ENCODE measurements at places on chromosomes 6 and 20.

- no peak for DNase-seq
These were observed 243.8 kb downstream of the LRFN2 start for GRCh38 chr6:40343318-40343876.

GRCh38 chr6:112806163-112806865, 459.2 kb downstream of the RFPL4B start:
- DNase-seq = no peak

DNA sequence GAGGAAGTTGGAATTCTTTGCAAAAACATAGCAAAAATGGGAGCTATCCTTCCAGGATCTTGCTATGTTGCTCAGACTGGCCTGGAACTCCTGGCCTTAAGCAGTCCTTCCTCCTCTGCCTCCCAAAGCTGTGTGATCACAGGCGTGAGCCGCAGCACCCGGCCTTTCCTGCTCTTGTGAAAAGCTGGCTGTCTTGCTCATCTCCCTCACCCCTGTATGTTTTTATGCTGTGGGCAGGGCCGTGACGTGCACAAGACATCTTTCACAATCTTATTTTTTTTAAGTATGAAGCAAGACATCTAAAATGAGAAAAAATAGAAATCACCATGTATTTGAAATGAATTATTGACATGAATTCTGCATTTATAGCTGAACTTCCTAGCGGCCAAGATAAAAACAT, 110.4 kb downstream of the SAMD5 start:
- no peak for DNase-seq

- no peak for DNase-seq
These were observed 89.3 kb downstream of the ASXL1 start for GRCh38 chr20:32447136-32448027.

DNA sequence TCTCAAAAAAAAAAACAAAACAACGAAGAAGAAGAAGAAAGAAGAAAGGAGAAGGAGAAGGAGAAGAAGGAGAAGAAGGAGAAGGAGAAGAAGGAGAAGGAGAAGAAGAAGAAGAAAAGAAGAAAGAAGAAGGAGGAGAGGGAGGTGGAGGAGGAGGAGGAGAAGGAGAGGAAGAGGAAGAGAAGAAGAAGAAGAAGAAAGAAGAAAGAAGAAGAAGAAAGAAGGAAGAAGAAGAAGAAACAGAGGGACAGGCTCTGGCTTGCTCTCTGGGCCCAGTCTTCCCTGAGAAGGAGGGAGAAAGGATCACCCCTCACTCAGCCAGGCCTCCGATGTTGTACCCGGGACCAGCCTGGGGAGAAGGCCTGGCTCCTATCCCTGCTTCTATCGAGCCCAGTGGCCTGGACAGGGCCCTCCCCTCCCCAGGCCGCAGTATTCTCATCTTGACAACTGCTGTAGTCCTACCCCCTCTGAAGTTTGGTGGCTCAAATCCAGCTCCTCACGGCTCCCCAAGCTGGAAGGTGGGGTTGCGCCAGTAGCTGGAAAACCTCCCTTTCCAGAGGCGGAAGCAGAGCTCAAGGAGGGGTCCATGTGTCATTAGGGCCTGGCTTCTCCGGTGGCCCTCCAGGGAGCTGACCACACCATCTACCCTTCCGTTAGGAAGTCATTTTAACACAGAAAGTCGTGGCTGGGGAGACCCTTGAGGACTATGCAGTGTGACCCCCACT, 18.9 kb downstream of the C6orf132 start:
- DNase-seq = no peak

GRCh38 chr6:148611213-148611612, 135.6 kb upstream of the UST start:
- no peak for DNase-seq

GRCh38 chr20:59453759-59454560, 150.4 kb upstream of the PHACTR3 start:
- no peak for DNase-seq

- no peak for DNase-seq
These were observed 27.4 kb downstream of the STXBP5 start for GRCh38 chr6:147231589-147231988.

DNA sequence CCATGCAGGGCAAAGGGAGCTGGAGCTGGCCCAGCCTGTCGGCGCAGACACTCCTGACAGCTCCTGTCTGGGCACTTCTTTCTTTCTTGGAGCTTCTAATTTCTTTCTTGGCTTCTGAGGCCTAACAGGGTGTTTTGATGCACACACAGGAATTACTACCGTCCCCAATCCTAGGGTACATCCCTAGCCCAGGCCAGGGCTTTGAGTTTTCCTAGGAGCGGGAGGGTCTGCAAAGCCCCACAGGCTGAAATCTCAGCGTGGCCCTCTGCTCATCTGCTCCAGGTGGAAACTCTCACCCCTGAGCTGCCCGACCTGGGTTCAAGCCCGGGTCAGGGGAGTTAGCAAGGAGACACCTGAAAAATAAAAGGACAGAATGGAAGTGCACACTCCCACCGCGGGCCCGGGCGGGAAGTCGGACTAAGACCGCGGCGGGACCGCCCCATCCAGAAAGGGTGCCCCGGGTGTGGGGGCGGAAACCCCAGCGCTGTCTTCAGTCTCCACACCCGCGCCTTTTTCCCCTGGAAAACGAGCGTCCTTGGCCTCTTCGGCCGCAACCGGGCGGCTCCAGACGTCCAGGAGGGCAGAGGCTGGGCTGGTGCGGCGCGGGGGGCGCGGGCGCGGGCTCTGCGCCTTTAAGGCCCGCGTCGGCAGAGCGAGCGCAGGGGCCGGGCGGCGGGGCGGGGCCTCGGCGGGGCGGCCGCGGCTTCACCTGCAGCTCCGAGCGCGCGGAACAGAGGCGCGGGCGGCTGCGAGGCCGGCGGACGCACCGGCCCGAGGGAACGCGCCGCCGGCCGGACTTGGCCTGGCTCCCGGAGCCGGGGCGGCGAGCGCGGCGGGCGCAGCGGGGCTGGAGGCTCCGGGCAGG, at the start of gene CDH4:
CDH4 (plus strand) TSS at position 733 of the 865 bp plus-strand sequence.
- DNase-seq = no peak
